ENCODE measurements at places on chromosomes 1 and 21. TPM values are rescaled to one million over a fixed set of nuclear protein-coding genes. Genes with fewer than 3 reads are reported as not detected.

Gene HAO2
- not detected for polyA plus RNA-seq

Gene IL10
- 0.12 TPM for polyA plus RNA-seq

Gene F3
- polyA plus RNA-seq: 28.7 TPM

Gene GNG12
- polyA plus RNA-seq: 38.8 TPM

Gene MEX3A
- 0.36 TPM for polyA plus RNA-seq

Gene LCE1E
- 0.04 TPM for polyA plus RNA-seq

Gene FMO1
- polyA plus RNA-seq: 1.3 TPM

Measured in esophagus (tissue), 2 donors.